ENCODE measurements at places on chromosomes 5 and 9. TPM values are rescaled to one million over a fixed set of nuclear protein-coding genes. Genes with fewer than 3 reads are reported as not detected.

IL6ST gene
- 281 TPM for total RNA-seq

MEIKIN gene
- not detected for total RNA-seq

ZBTB43 gene
- 13.0 TPM for total RNA-seq

LCN15 gene
- not detected for total RNA-seq

OSMR gene
- 114 TPM for total RNA-seq

C9orf50 gene
- total RNA-seq: not detected

SELENOP gene
- 15.5 TPM for total RNA-seq

PHF24 gene
- not detected for total RNA-seq

ACTBL2 gene
- total RNA-seq: 0.97 TPM

ALDH1A1 gene
- total RNA-seq: 450 TPM

EIF4E1B gene
- total RNA-seq: not detected

SPINK4 gene
- not detected for total RNA-seq

CBY3 gene
- not detected for total RNA-seq

OR1J2 gene
- 0.32 TPM for total RNA-seq

ASPN gene
- 1.6 TPM for total RNA-seq

TAF11L2 gene
- not detected for total RNA-seq

NDFIP1 gene
- 124 TPM for total RNA-seq

LIX1 gene
- total RNA-seq: under 0.01 TPM

OBP2B gene
- total RNA-seq: not detected

PCDHGB7 gene
- total RNA-seq: 11.2 TPM

TPPP gene
- under 0.01 TPM for total RNA-seq

CDKN2A gene
- 32.5 TPM for total RNA-seq

DNAH5 gene
- total RNA-seq: 0.97 TPM

NUTM2G gene
- not detected for total RNA-seq

PLAC8L1 gene
- total RNA-seq: not detected

SERF1A gene
- total RNA-seq: 8.7 TPM

All from fibroblast of villous mesenchyme (primary cell).